AG04450 (cell line): ENCODE measurements at places on chromosomes 3 and 15.

DNA sequence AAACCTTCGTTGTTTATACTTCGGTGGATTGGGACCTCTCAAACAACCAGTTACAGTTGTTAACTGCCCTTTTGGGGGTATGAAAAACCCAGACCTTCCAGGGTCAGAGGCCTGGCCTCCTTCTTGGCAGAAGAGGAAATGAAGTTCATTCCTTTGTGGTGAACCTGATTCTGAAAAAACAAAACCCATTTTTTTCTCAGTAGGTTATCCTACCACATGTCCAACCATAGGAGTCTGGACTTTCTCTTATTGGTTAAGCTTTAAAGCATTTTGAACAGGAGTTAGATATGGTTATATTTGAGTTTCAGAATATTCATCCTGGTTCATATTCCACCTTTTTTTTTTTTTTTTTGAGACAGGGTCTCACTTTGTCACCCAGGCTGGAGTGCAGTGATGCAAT is 7.2 kb upstream of the LACTB start:
- no peak for DNase-seq

DNA sequence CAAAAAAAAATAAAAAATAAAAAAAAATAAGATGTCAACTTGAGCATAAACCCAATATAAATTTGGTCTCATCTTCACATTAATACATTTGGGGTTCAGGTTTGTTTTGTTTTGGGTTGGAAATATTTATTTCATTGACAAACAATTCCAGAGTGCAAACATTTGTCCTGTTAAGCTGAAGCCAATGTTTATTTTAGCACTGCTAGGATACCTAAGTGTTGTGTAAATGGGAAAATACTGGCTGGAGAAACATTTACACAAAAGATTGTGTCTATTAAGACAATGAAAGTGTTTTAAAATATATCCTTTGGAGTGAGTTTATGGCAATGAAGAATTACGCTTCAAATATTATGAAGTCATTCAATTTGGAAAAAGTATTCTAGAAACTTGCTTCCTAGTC is 91.1 kb downstream of the MEIS2 start:
- no peak for DNase-seq

DNA sequence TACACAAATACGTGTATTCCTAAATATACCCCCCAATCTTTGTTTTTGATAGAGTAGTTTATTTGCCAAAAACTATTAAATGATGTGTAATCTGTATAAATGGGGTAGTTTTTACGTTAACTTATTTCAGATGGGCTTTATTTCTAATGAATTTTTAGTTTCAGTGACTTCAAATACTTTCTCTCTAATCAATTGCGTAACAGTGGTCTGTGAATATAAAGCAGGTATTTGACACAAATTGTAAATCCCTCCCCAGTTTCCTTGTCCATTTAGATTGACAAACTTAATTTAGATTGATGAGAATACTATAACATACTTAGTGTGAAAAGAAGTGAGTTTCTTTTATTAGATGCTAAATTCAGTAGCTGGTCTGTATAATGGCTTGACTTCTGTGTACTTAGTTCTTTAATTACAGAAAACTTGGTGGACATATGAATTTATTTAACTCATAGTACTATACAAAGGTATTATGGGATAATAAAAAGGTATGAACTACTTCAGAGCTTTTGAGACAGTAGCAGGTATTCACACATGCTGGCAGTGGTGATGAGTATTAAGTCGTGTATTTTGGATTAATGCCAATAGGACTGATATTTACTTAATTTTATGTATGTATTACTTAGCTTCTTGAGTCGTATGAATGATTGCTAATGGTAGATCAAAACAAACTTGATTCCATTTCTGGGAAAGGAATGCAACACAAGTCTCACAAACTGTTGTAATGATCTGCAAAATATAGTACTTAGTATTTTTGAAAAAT is 81.6 kb downstream of the STT3B start:
- no peak for DNase-seq

GRCh38 chr3:54771050-54771449 is 156.8 kb downstream of the LRTM1 start:
- no peak for DNase-seq

DNA sequence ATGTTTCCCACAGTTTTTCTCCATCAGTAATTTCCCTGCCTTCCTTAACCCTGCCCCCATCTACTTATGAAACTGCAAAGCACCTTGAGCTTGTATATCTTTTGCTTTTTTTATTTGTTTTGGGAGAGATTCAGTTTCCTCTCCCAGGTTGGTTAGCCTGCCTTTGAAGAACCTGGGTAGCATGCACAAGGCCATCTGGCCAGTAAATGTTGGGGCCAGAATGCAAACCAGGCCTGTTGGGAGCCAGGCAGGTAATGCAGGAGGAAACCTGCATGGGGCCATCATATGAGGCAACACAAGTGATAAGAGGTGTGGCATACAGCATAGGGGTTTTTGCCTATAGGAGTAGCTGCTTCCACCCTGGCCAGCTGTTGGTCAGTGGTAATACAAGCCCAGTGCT is 17.7 kb downstream of the SYNPR start:
- no peak for DNase-seq

- DNase-seq: no peak
Observed at GRCh38 chr15:60525341-60526039, 46.5 kb upstream of the ICE2 start.

DNA sequence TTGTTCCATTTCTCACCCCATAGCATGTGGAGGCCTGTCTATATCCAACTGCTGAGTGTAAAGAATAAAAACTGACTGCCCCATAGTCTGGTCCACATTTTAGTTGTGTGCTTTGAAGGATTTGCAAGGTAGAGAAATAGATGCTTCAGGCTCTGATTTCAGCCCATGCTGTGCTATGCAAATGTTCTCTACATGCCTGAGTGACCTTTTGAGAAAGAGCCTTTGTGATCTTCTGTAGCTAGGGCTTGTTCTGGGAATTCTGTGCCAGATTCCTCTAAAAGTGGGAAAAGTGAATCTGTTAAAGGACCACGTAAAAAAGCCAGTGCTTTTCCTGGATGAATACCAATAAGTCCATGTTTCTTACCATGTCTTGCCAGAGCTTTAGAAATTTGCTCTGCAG is 5.2 kb downstream of the KCTD6 start:
- no peak for DNase-seq

DNA sequence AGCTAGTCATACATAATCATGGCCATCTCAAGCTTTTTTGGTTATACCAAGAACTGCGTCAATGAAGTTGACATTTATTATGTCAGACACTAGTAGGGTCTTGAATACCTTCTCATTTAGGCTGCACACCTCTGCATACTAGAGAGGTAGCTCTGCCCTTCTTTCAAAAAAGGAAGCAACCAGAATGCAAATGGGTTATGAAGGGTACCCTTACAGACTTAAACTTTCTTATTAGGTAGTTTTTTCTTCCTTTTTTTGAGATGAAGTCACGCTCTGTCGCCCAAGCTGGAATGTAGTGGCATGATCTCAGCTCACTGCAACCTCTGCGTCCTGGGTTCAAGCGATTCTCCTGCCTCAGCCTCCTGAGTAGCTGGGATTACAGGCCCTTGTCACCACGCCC is 3.3 kb downstream of the PCNP start:
- DNase-seq: no peak

GRCh38 chr3:70805061-70805889 is 492.8 kb upstream of the MDFIC2 start:
- DNase-seq: peak; percentile 34

GRCh38 chr3:171230865-171231264 is 204.3 kb upstream of the SLC2A2 start:
- DNase-seq: no peak

- DNase-seq: no peak
Observed at GRCh38 chr3:75180945-75181298, 483.2 kb upstream of the FRG2C start.

DNA sequence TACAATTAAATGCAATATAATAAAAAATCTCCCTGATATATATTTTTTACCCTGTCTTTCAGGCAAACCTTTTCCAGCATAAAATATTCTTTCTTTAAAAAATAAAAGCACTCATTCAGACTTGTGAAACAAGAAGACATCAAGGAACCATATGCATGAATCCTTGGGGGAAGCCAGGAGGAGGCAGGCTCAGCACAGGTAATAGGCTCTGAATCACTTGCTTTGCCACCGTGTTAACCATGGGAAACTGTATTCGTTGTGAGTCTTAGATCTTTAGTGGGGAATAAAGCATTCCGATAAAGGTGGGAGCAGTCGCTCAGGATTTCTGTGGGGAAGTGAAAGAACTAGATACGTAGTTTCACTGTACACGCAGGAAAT is 42.4 kb downstream of the FBN1 start:
- DNase-seq: no peak

GRCh38 chr3:181487236-181487978 is 224.3 kb upstream of the SOX2 start:
- no peak for DNase-seq

- DNase-seq: peak; percentile 13
Observed at GRCh38 chr3:33035596-33035995, 61.4 kb downstream of the GLB1 start.

- no peak for DNase-seq
Observed at GRCh38 chr15:92200891-92201290, 192.8 kb upstream of the ST8SIA2 start.

- DNase-seq: no peak
Observed at GRCh38 chr3:66443118-66443803, 57.6 kb downstream of the LRIG1 start.

DNA sequence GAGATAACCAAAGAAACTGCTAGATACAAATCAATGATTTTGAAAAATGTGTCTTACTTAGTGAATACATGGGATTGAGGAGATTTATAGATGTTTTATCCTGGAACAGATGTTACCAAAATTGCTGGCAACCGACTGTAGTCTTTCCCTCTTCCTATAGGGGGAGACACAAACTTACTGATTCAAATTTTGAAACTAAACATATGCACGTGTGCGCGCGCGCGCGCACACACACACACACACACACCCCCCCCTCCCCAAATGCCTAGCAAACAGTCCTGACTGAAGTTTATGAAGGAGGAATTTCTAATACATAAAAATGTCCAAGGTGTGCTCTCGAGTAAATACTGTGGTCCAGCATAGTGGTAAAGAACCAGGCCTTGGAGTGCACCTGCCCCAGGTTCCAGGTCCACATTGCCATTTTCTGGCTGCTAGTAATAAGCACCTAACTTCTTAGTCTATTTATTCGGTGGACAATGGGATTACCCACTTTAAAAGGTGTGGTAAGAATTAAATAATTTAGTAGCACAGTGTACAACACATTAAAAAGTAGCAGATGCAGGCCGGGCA is 18.5 kb upstream of the C3orf62 start:
- DNase-seq: peak; percentile 10

DNA sequence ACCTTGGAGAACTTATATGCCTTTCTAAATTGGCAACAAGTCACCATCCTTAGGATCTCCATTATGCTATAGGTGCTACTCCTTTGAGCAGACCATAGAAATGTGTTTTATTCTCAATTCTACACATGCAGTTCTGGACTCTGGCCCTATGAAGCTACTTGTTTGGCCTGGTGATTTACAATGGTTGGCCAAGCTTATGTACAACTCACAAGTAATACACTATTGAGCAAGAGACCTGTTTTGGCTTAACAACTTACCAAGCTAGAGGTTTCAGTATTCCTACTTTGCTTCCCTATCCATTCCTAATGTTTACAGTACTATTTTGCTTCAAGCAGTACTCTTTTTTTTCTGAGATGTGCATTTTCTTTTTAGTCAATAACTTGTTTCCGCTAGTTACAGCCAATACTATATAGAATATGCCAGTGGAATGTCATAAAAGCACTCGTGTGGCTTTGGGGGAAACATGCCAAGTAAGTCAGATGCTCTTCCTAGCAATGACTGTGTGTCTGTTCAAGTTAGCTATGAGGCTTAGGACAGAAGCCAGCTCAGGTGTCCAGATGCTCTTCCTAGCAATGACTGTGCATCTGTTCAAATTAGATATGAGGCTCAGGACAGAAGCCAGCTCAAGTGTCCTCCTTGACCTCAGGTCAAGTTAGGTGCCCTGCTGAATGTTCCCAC is 174.9 kb upstream of the SEMA6D start:
- no peak for DNase-seq

DNA sequence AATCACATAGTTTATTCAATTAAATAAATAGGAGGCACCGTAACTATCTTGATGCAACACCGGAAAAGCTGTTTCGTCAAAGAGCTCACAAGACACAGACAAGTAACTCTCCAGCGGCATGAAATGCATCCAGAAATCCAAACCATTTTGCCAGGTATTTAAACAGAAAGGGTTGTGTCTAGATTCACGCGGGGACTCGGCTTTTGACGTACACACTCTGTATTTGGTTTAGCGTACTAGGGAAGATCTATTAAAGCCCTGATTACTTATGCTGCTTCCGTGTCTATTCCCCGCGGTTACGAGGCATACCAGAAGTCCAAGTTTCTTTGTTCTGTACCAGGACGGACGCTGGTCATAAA is 718 bp downstream of the BNIP2 start:
- no peak for DNase-seq

GRCh38 chr15:89628806-89629715 is 26.2 kb downstream of the KIF7 start:
- no peak for DNase-seq

GRCh38 chr3:195169011-195169649 is 101.8 kb downstream of the XXYLT1 start:
- no peak for DNase-seq

DNA sequence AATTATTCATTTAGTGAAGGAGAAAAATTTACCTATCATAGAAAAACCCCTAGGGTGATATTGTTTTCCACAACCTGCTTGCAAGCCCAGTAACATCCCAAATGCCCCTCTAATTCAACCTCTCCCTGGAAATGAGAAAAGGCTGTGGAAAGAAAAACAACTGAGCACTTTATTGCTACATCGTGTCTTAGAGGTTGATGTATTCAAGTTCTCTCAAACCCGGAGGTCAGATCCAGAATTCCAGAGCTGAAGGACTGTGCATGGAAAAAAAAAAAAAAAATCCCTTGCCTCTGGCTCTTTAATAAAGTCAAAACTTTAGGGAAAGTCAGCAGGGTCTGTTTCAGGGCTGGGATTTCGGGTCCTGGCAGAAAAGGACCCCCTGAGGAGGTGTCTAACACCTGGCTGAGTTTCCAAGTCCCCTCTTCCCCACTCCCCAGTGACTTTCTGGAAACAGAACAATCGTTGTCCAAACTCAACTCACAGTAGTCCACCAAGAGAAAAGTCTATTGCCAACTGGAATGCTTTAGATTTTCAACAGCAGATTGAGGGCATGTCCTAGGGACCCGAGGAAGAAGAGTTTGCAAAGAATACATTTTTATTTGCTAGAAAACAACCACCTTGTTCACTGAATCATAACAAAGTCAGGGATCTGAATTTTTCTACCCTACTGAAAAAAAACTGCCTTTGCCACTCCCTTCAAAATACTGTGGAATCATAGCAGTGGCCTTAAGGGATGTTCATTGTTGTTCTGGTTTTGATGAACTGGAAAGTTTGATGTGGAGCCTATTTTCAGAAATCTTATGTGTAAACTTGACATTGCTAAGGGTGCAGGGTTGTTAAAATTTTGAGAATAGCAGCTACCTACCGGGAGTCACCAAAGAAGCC is 207.5 kb upstream of the ADAMTS9 start:
- DNase-seq: no peak

- no peak for DNase-seq
Observed at GRCh38 chr15:49832511-49832910, 211.7 kb downstream of the DTWD1 start.

- no peak for DNase-seq
Observed at GRCh38 chr15:61195116-61196002, 33.7 kb downstream of the RORA start.

GRCh38 chr15:40929660-40930429 is 705 bp downstream of the DLL4 start:
- DNase-seq: no peak
